ENCODE measurements at places on chromosomes 3 and 15. TPM values are rescaled to one million over a fixed set of nuclear protein-coding genes. Genes with fewer than 3 reads are reported as not detected.

GRCh38 chr3:57700737-57701136 is 7.9 kb upstream of the DENND6A start:
- DNase-seq: no peak

Gene KLF15
- not detected for total RNA-seq

DNA sequence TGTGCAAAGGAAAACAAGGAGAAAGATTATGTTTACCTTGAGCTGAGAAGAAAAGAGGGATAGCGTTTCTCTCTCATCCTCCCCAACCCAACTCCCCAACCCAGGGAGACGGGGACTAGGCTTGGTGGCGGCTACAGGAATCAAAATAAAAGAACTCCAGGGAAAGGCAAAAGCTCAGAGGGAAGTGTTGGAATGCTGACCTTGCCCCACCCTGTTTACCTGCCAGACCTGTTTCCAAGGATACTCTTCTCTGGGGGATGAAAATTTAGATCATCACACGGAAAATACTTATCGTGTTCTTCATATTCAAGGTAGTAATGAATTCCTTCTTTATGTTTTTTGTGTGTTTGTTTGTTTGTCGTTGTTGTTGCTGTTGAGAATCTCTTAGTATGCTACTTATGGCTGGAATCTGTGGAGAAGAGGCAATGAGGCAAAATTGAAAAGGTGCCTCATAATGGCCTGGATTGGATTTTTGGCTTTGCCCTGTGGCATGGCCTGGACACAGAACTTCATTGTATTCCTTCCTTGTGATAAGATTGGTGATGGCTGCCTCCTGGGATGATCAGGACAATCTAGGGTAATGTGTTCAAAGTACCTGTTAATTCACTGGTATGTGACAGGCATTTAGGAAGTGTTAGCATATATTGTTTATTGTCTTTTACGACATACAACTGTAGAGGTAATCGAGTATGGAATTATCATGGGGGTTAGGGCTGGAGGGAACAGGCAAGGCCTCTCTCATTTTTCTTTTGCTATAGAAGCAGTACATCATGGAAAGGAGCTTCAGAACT is 11.1 kb upstream of the TPRG1 start:
- DNase-seq: no peak

- no peak for DNase-seq
Measured at GRCh38 chr15:61070111-61070901, 158.8 kb downstream of the RORA start.

Gene SEMA5B
- total RNA-seq: not detected

DNA sequence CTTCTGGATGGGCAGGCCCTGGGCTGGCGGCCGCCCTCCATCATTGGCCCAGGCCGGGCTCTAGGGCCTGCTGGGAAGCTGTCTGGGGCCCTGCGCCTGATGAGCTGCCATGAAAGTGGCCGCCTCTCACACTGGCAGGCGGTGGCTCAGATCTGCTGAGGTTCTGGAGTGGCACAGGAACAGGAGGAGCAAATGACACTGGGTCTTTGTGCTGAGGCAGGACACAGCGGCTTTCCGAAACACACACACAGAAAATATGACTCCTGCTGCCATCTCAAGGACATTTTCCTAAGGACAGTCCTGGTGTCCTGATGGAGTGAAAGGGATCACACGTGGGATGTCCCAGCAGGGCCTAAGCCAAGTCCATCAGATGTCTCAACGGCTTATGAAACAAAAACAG is 103.5 kb downstream of the NUP210 start:
- no peak for DNase-seq

Gene EPHA3
- total RNA-seq: 0.20 TPM

Gene SPCS1
- 310 TPM for total RNA-seq

Gene MYZAP
- 7.9 TPM for total RNA-seq

DNA sequence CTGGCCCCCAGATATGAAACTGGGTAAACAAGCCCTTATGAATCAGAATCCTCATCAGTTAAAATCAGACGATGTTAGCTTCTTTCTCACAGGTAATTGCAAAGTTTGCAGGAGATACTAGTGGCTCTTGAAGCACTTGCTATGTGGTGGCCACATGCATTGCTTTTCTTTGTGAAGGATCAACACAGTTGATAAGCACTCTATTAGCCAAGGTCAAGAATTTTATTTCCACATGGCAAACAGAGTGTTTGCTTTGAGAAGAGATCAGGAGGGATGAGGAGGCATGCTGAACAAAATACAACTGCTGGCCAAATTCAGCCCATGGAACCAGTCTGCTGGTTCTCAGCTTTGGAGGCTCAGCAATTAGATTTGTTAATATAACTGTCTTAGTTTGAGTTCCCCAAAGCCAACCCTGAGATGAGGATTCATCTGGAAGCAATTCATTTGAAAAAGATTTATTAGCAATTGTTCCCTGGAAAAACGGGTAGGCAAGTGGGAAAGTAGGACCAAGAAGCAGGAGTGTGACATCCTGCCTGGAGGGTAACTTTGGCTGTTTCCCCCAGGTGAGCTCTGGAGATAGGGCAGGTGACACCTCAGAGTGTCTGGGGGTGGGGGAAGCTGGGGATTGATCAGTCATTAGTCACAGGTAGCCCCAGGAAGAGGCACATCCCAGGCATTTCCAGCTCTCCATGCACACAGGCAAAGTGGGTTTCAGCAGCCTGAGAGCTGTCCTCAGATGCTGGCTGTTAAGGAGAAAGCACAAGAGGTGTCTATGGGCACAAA is 180.3 kb downstream of the ABHD5 start:
- DNase-seq: peak; percentile 29

- no peak for DNase-seq
Measured at GRCh38 chr15:36053746-36054145, 507.8 kb upstream of the DPH6 start.

- peak; percentile 91 for DNase-seq
Measured at GRCh38 chr15:51368751-51369450, 27.4 kb downstream of the GLDN start.

DNA sequence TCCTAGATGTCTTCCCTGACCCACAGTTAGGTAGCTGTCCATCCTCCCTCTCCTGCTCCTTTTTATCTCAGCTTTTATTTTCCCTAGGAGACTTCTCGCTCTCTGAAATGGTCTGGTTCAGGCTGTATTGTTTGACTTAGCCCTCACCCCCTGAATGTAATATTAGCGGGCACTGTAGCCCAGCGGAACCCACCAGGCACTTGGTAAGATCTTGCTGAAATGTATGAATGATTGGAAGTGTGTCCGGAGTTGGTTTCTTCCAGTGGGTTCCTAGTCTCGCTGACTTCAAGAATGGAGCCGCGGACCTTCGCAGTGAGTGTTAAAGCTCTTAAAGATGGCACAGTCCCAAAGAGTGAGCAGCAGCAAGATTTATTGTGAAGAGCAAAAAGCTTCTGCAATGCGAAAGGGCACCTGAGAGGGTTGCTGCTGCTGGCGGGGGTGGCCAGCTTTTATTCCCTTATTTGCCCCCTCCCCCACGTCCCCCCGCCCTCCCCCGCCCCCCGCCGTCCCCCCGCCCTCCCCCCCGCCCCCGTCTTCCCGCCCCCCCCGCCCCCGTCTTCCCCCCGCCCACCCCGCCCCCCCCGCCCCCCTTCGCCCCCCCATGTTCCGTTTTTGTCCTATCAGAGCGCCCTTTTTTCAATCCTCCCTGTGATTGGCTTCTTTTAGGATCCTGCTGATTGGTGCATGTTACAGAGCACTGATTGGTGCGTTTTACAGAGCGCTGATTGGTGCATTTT is 694 bp upstream of the EEFSEC start:
- DNase-seq: no peak

GRCh38 chr3:12938258-12938711 is 96.9 kb upstream of the RPL32 start:
- no peak for DNase-seq

DNA sequence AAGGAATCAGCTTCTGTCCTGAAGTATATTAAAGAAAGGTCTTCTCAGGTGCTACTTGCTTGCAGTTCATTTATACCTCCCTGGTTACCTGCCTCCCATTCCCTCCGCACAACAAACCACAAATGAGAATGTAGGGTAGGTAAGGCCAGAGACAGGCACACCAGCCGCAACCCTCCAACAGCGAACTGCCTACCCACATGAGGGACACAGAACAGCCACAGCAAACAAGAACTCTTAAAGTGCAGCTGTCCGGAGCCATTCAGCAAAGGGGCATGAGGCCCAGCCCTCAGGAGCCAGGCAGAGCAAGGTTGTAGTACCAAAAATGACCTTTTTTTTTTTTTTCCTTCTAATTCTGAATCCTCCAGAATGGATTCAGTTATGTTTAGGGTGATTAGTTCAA is 52.4 kb downstream of the SPSB4 start:
- DNase-seq: no peak

DNA sequence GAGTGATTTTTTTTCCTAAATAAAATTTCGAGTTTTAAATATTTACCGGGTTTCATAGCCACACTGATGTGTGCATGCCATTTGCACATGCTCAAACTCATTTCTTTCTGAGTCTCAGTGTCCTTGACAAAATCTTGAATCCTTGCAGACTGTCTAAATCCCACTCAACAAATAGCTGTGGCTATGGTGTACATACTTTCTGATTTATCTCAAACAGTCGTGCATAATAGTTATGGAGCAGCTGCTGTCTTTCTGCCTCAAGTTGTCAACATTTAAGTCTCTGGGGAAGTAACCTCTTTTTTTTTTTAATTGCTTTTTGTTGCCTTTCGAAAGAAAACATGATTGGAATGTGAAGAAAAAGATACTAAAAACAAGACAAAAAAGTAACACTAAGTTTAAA is 52.8 kb upstream of the UTS2B start:
- no peak for DNase-seq

- peak; percentile 18 for DNase-seq
Measured at GRCh38 chr3:122255757-122256439, 69.2 kb upstream of the CSTA start.

- no peak for DNase-seq
Measured at GRCh38 chr3:100893108-100893507, 100.1 kb downstream of the ABI3BP start.

DNA sequence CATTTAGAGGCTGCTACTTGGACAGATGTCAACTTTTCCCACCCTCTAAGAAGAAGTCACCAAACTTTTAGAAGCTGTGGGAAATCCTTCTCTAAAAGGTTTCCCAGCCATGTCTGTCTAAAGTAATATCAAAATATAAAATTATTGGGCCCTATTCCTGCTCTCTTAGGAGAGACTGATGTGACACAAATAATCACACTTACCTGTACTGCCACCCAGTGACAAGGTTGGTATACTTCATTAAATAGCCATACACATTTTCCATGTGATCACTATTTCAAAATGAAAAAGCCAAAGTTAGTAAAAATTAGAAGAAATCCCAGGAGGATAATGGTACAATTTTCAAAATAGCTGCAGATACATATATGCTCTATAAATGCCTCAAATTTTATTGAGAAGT is 12.6 kb downstream of the OSBPL11 start:
- peak; percentile 28 for DNase-seq

Gene SYNM
- total RNA-seq: 1.9 TPM

Data from M059J (cell line).